ENCODE measurements at places on chromosomes 1 and 21. TPM values are rescaled to one million over a fixed set of nuclear protein-coding genes. Genes with fewer than 3 reads are reported as not detected.

The PRRX1 gene
- total RNA-seq, result not detected

The CHRM3 gene
- 0.07 TPM for total RNA-seq

DNA sequence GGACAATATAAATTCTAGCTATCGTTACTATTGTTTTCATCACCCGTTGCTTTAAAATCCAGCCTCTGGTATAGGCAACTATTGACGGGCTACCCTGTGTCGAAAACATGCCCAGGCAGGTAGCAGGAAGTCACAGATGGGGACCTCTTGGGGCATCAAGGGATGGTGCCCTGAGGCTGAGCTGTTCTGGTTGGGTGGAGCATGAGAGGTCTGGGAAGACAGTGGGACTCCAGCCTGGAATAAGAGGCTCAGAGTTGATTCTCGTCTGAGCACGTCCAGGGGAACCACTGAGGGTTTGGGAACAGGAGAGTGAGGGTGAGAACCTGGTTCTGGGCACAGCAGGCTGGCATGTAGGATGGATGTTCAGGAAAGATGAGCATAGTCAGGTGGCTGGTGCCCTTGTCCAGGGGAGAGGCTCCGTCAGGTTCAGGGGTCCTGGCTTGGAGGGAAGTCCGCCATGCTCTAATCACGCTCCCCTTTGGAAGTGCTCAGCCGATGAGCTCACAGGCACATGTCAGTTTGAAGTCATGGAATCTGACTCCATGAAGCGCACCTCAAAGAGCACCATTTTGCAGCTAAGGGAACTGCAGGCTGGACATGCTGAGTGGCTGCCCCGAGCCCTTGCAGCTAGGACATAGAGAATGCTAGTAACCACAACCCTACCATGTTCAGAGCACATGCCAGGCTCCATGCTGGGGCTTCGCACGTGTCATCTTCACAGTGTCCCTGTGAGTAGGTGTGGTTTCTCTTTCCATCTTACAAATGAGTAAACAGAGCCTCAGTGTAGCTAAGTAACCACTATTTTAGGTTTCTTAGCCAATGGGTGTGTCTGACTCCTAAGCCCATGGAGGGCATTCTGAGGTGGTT, 21.0 kb downstream of the PCSK9 start:
- DNase-seq, result no peak

GRCh38 chr1:8004803-8005573, 21.1 kb downstream of the ERRFI1 start:
- DNase-seq, result peak; percentile 91

DNA sequence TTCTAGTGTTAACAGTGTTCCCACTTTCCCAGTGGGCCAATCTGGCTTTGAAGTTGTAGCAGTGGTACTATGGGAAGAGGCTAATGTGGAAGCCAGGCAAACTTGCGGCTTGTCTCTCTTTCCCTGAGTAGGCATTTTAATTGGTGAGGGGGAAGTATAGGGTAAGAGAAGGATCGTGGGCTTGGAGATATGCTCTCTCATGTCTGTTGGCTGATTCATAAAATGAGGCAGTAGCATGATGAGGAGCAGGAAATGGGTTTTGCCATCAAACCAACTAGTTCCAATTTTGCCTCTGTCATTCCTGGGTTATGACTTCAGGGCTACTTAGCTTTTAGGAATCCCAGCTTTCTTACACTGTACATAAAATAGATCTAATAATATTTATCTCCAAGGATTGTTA, 12.1 kb downstream of the C8A start:
- DNase-seq, result no peak

- DNase-seq, result no peak
Observed at GRCh38 chr1:157893686-157894085, 52.1 kb upstream of the CD5L start.

GRCh38 chr1:26017606-26018005, 4.0 kb upstream of the EXTL1 start:
- DNase-seq, result no peak

- DNase-seq, result no peak
Observed at GRCh38 chr1:230948301-230948700, 30.4 kb downstream of the TTC13 start.
